ENCODE measurements at places on chromosomes 6 and 20.

GRCh38 chr6:36722879-36723278, 25.3 kb downstream of the RAB44 start:
- DNase-seq, result no peak

DNA sequence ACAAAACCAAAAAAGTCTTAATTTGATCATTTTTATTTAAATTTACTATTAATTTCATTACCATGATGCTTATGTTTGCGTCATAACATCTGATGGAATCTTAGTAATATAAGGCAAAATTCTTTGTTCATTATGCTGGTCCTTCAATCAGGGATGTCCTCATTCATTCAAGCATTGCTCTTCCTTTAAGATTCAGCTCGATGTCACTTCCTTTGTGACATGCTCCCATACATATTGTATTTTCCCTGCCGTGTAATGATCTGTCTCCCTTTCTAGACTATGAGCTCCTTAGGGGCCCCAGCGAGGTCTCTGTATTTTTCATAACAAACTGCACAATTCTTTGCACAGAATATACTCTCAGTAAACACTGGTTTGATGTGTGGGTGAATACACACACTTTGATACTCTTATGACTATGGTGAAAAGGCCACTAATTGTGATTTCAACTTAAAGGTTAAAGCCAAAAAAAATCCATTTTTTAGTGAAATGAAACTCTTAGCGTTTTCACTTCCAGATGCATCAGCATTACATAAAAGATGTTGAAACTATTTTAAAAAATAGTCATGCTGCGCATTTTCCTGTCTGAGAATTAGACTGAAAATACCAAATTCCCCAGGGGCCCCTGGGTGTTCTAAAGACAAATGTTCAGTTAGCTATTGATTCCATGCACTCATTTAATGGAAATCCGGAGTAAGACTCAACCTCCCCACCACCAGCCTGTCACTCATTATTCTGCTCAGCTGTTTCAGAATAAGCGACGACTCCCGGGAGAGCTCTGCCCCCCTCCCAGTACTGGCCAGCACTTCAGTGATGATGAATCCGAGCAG, 169.7 kb downstream of the ATXN1 start:
- peak; percentile 68 for DNase-seq

- DNase-seq, result no peak
These were observed 50.8 kb downstream of the IL22RA2 start for GRCh38 chr6:137122612-137123011.

DNA sequence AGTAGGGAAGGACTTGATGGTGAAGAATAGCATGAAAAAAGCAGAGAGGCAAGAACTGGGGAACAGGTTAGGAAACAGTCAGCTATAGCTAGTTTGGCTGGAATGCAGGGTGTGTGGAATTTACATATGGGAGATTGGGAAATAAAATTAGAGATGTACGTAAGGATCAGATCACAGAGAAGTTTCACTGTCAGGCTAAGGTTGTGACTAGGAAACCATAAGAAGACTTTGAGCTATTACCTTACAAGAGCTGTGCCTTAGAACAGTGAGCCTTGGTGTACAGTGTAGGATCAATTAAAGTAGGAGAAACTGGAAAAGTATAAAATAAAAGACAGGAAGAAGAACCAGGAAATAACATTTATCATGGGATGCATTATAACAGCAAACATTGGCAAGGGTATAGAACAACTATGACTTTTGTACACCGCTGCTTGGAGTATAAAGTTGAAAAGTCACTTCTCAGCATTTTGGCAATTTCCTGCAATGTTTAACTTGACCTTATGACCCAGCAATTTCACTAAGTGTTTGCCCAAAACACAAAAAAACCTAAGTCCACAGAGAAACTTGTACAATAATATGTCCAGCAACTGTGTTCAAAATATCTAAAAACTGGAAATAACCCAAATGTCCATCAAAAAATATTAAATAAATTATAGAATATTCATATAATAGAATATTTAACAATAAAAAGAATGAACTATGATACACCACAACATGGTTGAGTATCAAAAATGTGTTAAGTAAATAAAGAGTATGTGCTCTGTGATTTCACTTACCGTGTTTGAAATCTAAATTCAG, 31.2 kb upstream of the SPTLC3 start:
- DNase-seq, result no peak

GRCh38 chr6:149313070-149313469, 4.4 kb upstream of the TAB2 start:
- no peak for DNase-seq

DNA sequence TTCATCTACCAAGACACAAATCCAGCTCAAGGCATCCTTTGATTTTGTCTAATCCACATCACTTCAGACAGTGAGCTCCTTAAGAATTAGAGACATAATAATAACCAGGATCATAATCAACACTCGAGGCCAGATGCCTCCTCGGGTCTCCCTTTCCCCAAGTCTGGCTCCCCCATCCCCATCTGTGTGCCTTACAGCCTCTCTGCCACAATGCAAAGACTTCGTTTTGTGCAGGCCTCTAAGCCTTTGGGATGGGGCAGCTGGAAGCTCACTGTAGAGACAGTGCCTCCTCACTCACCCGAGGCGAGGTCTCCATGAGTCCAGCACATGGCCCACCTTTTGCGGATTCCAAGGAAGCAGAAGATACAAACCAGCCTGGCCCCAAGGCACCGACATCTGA, 30.3 kb downstream of the LRFN2 start:
- DNase-seq, result no peak

GRCh38 chr6:25315194-25316177, 36.3 kb downstream of the CARMIL1 start:
- DNase-seq, result no peak

DNA sequence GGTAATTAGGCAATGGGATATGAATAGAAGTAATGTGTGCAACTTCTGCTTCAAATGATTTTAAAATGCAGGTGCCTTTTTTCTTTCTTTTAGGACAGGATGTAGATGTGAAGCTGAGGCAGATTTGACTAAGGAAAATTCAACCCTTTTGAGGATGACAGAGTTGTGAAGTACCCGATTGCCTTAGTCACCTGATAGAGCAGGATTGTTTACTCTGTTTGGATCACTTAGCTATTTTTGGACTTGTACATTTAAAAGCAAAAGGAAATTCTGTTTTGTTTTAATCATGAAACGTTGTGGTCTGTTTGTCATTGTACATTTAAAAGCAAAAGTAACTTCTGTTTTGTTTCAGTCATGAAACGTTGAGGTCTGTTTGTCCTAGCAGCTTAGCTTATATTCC, 143.4 kb downstream of the FAM83B start:
- DNase-seq, result no peak

- DNase-seq, result no peak
These were observed 17.0 kb upstream of the STX16 start for GRCh38 chr20:58634059-58634458.

GRCh38 chr6:26251354-26252076, 113.5 kb upstream of the BTN3A2 start:
- DNase-seq, result peak; percentile 92

- no peak for DNase-seq
These were observed 245.7 kb upstream of the GMDS start for GRCh38 chr6:2491137-2491536.

DNA sequence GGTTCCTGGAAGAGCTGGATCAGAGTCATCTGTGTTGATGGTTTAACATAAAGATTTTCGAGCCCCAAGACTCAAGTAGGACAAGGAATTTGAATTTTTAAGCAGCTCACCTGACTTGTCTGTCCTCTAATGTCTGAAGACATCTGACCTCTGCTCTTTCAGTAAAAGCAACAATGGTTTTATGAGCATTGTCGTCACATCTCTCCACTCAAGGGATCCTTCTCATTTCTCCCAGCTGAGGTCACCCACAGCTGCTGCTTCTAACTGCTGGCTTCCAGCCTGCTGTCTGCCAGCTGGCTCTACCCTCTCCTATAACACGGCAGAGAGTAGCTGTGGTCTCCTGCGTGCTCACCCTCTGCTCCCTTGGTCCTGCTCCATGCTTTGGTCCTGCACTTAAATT, 24.7 kb upstream of the HDAC2 start:
- peak; percentile 99 for DNase-seq

DNA sequence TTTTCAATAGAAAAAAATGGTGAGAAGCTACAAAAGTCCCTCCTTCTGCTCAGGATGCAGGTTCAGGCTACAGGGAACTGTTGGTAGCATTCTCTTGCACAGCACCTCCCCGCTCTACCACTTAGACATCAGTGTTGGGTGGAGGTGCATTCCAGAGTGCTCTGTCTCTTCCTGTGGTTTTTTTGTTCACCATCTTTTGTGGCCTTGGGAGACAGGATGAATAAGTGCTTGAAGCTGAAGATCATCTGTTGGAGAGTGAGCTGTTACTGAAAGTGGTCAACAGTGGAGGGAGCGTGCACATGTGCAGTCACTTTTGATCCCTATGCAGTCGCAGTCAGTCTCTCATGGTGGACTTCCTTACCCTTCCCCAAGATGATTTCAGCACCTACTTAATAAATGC, 16.6 kb upstream of the BTBD3 start:
- DNase-seq, result peak; percentile 25

DNA sequence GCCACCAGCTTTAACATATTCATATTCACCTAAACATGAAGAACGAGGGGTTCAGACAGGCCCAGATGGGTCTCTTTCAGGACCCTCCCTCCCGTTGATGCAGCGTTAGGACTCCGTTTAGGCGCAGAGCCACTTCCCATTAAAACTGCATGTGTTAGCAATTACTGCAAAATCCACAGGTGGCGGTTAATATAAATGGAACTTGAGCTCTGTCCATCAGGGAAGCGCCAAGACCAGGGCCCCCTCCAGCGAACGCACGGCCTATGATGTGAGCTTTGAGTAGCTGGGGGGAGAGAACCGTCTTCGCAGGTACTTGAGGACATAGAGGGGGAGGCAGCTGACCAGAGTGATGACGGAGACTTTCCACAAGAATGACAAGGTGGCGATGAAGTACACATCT, 58.4 kb upstream of the NFATC2 start:
- DNase-seq, result no peak

DNA sequence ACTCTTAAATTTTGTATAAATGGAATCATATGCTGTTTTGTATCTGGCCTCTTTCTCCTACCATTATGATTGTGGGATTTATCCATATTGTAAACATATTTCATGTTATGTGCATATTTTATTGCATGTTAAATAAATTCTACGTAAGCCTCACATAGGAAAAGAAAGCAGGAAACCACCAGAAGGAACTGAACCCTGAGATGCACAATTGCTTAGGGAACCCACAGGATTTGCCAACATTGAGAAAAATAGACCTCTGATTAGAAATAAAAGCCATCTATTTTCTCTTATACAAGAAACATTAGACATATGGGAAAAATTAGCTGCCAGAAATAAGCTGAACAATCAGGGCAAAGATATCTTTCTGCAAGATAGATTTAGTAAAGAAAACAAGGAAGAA, 111.2 kb upstream of the CARMIL1 start:
- DNase-seq, result no peak

- no peak for DNase-seq
These were observed 16.0 kb downstream of the DLGAP4 start for GRCh38 chr20:36322131-36322530.

DNA sequence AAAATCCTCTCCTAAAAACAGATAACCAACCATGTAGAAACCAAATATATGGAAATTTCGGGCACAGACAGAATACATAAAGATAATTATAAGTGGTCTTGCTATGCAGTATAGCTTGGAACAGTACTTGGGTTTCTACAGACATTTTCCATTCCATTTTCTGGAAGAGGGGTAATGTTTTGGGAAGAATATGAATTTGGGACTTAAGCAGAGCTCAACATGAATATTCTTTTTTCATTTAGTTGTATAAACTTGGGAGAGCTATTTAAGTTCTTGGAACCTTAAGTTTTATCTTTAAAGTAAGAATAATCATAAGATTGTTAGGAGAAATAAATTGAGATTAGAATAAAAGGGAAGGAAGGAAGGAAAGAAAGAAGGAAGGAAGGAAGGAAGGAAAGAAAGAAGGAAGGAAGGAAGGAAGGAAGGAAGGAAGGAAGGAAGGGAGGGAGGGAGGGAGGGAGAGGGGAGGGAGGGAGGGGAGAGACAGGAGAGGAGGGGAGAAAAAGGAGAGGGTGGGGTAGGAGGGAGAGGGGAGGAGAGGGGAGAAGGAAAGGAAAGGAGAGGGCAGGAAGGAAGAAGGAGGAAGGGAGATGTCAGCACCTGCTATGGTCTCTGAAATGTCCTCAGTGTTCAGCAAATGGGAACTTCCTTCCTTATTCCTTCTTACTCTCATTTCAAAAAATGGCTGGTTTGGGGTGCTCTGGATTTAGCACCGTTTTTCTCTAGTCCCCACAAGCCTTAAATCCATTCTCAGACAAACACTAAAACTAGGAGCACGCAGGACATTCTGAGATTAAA, 248.3 kb downstream of the LY86 start:
- no peak for DNase-seq

- DNase-seq, result no peak
These were observed 10.5 kb downstream of the SOX4 start for GRCh38 chr6:21604081-21604480.

- DNase-seq, result no peak
These were observed 429.5 kb upstream of the ARID1B start for GRCh38 chr6:156347656-156348055.

DNA sequence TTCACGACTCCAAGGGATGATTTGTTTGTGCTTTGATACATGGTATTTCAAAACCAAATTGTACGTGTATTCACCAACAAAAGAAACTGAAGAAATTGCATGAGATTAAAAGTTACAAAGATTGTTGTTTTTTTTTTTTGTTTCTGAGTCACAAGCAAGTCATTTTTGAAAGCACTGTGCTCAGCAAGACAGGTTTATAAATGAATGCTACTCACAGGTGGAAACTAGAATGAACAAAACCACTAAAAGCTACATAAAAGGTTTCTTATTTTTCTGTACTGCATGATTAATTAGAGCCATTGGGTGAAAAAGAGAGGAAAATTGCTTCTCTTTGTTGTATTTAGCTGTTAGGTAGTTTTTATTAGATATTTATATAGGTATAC, 90.2 kb upstream of the RIPOR2 start:
- DNase-seq, result no peak

DNA sequence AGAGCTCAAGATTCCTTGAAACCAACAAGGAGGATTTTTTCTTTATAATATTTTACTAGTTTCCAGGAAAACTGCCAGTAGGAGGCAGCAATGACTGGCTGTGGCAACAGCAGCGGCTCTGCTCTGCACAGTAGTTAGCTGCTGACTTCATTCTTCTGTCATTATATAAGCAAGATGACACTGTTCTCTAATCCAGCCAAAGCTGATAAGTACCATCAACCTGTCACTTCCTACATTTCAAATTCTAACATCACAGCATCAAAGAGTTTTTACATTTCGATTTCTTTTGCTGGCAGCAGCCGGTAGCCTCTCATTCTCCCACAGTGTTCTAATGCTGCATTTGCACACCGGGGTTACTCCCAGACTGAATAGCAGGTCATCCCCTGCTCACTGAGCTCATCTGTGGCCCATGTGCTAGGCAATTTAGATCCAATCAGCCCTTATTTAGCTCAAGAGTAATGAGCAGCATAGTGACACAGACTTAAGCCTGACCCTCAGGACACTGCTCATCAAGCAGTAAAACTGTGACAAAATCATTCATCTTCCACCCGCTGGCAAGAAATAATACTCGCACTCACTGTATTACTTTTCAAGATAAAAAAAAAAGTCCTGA, 67.8 kb downstream of the MMS22L start:
- peak; percentile 76 for DNase-seq

GRCh38 chr20:31508517-31509244, 5.6 kb upstream of the HM13 start:
- DNase-seq, result no peak
